ENCODE measurements at places on chromosomes 4 and X.

DNA sequence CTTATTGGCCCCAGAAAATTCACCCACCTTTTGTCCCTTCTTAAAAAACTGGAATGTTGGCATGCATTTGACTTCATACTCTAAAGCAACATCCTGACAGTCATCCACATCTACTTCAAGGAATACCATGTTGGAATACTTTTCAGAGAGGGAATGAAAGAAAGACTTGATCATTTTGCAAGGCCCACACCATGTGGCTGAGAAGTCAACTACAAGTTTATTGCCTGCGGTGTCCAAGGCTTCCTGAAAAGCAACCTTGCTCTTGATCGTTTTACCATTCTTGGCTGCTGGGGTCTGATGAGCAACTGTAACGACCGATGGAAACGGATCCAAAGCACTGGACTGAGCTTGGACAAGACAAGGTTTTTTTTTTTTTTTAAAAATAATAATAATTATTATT is 9.3 kb downstream of the SEPTIN11 start:
- DNase-seq = no peak

DNA sequence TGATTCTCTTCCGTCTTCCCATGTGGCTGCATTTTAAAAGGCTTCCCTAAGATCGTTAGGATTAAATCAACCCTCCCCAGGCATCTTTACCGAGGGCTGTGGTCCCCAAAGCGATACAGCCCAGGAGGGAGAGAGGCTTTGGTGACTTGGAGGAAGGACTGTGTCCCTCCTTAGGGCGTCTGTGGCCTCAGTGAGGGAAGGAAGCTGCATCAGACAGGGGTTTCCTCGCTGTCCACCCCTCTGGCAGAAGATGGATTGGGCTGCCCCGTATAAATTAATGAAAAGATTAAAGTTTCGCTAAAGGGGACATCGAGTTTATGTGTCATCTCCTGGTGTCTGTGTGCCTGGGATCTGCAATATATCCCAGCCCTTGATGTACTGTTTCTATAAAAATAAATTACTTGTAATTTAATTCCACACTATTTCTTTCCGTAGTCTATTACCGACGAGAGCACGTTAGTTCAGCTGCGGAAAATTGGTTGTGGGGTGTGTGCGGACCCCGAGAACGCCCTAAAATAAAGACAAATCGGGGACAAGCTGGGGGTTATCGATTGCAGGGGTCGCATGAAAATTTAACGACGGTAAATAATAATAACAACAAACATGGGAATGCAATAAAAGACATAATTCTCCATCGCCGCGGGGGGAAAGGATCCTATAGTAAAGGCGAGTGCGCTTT is 6.5 kb downstream of the SHOX start:
- DNase-seq = no peak

DNA sequence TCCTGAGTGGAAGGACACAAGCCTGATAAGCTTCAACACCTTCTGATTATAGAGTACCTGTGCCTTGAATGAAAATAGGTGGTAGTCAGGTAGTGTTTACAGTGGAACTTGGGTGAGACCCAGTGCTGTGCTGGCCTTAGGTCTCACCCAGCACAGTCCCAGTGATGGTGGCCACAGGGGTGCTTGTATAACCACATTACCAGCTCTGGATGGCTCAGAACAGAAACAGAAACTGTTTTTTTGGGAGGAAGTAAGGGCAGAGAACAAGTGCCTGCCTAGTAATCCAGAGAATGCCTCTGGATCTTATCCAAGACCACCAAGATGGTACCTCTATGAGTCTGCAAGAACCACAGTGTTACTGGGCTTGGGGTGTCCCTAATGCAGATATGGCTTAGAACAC is 171.5 kb upstream of the DIPK2B start:
- DNase-seq = no peak

DNA sequence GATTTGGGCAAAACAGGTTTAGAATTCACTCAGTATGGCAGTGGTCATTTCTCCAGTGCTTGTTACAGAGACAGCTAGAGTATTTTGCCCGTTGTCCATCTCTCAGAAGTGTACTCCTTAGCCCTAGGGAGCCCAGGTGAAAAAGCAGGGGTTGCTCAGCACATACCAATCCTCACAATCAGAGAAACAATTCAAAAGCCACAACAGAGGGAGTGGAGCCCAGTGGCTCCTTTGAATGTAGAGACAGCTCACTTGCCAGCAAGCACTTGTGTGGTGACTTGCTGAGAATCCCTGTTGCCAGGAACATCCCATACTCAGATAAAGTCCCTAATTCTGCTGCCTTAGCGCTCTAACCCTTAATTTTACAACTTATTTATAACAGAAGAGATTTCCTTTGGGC is 1488.3 kb downstream of the RPA4 start:
- DNase-seq = no peak

GRCh38 chrX:110699109-110699508 is 96.5 kb downstream of the CHRDL1 start:
- no peak for DNase-seq

Data from stimulated activated CD4-positive, alpha-beta T cell treated with anti-CD3 and anti-CD28 coated beads, TNF-alpha, amount 100 ng/mL, for 1 hour (primary cell).